Hematopoietic multipotent progenitor cell treated with erythropoietin and hydrocortisone succinate and interleukin-3 and kit ligand, for 4 days (in vitro differentiated cells): ENCODE measurements at places on chromosomes 2 and 18.
A peak's percentile ranks its signal among the peaks of the same experiment; 100 is the strongest.

GRCh38 chr2:19809206-19809605, 92.6 kb downstream of the TTC32 start:
- no peak for DNase-seq

GRCh38 chr2:25226827-25227226, 58.4 kb upstream of the POMC start:
- no peak for DNase-seq

DNA sequence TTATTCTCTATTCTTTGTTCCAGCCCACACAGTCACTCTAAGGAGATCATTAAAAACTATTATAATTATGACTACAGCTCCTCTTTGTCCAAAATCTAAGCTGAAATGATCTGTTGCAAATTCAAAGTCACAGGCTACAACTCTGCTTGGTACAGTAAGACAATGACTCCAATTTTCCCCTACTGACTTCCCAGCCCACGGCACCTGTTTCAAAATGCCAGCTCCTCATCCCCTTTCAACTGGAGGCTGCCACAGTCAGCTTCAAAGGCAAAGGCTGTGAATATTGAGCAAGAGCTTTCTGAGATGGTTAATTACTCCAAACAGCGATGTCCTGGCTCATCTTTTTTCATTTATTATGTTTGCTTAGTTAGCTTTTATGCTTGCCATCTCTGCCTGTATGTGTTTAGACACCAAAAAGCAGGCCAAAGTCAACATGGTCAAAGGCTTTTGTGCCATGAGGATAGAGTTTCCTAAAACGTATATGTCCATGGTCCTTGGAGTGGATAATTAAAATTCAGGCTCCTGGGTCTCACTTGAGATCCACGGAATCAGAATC, 141.1 kb downstream of the DOCK10 start:
- no peak for DNase-seq

GRCh38 chr2:258933-259332, 4.9 kb downstream of the SH3YL1 start:
- DNase-seq, result no peak

- DNase-seq, result no peak
These were observed 103.2 kb upstream of the SH3BP4 start for GRCh38 chr2:234848578-234848977.

GRCh38 chr2:168751104-168751740, 51.2 kb upstream of the NOSTRIN start:
- no peak for DNase-seq

DNA sequence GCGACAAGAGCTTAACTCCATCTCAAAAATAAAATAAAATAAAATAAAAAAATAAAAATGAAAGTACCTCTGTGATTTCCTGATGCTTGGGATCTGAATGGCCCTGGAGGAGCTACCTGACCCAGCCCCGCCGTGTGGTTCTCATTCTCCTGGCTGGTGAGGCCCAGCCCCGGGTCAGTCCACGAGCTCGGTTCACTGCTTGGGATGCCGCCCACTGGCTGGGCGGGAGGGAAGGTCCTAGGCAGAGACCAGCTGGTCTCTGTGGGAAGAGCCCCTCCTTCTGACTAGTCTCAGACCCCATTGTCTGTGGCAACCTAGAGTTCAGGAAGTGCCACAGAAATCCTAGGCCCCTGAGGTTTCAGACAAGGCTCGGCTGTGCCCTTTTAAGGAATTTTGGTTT, 55.1 kb upstream of the DLGAP1 start:
- DNase-seq, result no peak

- DNase-seq, result no peak
These were observed 30.2 kb downstream of the MCFD2 start for GRCh38 chr2:46885376-46885775.

DNA sequence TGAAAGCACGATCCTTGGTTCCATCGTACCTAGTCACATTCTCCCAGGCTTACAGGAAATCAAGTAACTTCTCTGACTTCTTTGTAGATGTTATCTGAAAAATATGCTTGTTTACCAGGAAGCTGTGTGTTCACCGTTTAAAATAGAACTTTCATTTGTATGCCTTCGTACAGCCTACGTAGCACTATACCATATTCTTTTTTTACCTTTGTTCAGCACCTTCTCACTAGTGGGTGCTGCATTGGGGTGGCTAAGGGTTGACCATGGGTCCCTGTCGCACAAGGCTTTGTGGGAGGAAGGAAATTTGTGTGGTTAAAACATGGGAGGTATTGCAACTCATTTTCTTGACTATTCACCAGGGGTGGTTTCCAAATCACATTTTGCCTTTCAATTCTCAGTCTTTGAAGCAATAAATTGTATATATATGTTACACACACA, 16.6 kb downstream of the MALT1 start:
- peak; percentile 22 for DNase-seq

- no peak for DNase-seq
These were observed 76.1 kb upstream of the SMAD2 start for GRCh38 chr18:48006415-48007175.
